ENCODE measurements at places on chromosomes 3 and 15.

DNA sequence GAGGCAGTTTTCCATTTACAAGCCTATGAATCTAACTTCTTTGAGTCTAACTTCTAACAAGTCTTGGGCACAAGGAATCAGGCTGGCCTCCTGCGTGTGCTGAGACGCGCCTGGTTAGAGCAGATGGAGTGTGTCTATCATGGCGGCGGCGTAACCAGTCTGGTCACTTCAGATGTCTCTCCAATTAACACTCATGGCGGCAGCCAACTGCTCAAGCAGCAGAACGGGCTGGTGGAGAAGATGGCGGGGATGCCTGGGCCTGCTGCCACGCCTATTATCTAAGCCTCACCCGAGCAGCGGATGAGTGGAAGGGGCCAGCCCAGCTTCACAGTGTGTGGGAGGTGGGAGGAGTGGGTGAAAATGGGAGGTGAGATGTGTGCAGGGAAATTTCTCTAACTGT, 246.4 kb upstream of the TPRG1 start:
- no peak for DNase-seq

GRCh38 chr3:44100298-44100695, 141.4 kb upstream of the TOPAZ1 start:
- no peak for DNase-seq

GRCh38 chr3:30941342-30941741, 46.9 kb upstream of the GADL1 start:
- no peak for DNase-seq

DNA sequence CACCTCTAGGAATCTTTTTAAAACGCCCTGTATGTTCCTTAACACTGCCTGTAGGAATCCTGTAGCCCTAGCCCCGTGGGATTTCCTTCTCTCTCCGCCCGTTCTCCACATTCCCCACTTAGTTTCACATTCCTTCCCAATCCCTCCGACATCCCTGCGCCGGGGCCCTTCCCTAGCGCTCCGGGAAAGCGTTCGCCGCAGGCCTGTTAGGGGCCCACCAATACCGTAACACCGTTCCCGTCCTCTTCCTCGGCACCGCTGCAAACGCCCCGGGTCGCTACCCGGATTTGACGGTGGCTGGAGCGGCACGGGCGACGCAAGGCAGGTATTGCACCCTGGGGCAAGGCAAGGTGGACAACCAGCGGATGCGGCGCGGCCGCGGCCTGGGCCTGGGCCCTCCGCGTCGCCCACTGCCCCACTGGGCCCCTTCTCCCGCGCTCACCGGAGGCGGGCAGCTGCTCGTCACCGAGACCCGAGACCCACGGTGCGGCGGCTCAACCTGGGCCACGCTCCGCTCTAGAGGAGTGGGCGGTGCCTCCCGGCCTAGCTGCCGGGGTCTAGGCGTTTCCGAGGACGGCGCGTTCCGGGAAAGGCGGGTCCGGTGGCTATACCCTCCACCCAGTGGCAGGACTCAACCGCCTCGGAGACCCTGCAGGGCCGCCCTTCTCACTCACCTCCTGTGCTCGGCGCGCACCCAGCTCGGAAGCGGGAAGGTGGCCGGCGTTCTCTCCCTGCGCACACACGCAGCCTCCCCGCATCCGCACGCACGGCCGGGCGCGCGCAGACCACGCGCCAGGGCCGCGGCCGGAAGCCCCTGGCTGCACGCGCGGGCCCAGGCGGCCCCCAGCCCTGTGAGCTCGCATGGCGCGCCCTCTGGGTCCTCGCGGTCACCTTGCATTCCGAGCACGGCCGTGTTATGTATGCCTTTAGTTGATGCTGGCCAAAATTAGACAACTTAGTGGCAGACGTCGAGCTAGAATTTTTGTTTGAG, at the start of gene B3GALNT1:
Gene B3GALNT1 (minus strand): TSS at position 789 of the 991 bp plus-strand sequence. CDS start 18,595 bp downstream, outside the sequence.
- peak; percentile 76 for DNase-seq

- no peak for DNase-seq
Observed at GRCh38 chr15:90190606-90191343, 10.4 kb upstream of the SEMA4B start.

DNA sequence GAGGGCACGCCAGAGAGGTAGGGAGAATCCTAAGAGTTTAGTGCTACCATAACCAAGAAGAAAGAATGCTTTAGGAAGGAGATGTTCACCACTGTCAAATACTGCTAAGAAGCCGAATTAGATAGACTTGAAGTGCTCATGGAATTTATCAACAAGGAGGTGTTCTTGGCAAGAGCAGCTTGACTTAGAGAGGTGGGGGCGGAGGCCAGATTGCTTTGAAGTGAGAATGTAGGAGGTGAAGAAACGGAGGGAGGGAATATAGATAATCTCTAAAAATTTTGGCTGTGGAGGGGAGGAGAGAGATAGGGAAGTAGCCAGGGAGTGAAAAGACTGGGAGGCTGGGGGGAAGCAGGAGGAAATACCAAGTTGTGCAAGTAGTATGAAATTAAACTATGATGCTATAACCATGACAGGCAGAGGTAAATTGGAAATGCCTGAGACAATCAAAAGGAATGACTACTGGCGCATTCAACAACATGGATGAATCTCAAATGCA, 35.5 kb downstream of the GADL1 start:
- no peak for DNase-seq

- DNase-seq, result no peak
Observed at GRCh38 chr15:101424984-101425383, 64.5 kb downstream of the PCSK6 start.

GRCh38 chr3:124700880-124701684, 29.2 kb upstream of the UMPS start:
- no peak for DNase-seq

DNA sequence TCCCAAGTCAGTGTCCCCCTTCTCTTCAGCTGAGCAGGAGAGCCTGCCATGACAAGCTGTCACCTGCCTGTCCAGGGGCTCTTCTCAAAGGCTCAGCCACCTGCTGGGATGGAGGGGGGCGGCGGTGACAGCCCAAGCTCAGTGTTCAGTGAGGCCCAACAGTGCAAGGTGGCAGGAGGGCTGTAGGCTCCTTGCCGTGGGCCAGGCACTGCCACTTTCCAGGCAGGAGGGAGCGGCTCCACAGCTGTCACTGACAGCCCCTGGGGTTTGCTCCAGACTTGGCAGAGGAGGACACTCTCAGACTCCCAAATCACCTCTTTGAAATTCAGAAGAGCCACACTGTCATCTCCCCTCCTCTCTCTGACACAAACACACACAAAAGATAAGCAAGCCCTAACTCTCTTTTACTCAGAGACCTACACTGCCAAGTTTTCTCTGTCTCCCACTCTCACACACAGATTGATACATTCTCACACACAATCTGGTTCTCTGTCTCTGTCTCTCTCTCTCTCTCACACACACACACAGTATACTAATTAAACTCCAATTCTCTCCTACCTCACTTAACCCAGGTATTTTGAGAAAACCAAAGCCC, 443.3 kb downstream of the EPHB1 start:
- peak; percentile 95 for DNase-seq

DNA sequence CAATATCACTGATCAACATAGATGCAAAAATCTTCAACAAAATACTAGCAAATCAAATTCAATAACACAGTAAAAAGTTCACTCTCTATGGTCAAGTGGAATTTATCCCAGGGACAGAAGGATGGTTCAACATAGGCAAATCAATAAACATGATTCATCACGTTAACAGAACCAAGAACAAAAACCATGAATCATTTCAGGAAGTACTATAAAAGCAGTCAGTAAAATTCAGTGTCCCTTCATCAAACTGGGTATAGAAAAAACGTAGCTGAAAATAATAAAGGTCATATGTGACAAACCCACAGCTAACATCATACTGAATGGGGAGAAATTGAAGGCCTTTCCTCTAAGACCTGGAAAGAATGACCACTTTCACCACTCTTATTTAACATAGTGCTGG, 172.1 kb downstream of the POLR2M start:
- no peak for DNase-seq

DNA sequence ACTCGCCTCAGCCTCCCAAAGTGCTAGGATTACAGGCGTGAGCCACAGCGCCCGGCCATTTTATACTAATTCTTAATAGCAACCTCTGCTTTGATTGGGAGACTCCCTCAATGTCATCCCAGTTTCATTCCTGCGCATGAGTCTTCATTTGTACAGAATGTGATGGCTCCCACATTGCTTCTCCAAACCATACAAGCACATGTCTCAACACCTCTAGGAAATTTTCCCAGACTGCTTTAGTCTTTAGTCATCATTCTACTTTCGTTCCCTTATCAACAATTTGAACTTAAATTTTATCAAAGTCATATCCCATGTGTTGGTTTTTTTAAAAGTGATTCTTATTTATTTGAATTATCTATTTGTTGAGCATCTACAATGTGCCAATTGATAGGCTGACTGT, 58.1 kb downstream of the SNX4 start:
- no peak for DNase-seq

- DNase-seq, result no peak
Observed at GRCh38 chr3:122102191-122102935, 47.2 kb downstream of the CD86 start.

DNA sequence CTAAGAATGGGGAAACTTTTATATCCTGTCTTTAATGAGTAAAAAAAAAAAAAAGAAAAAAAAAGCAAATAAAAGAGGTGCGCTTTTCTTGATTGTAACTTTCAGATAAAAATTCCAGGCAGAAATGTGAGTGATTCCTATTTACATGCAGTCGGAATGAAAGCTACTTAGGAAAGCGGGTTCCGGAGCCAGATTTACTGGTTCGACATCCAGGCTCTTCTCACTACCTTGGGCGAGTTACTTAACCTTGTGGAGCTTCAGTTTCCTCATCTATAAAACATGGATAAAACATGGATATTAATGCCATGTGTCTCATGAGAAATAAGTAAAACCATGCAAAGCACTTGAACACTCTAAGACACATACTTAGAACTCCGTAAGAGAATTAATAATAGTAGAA, 169.2 kb downstream of the TP63 start:
- DNase-seq, result no peak

DNA sequence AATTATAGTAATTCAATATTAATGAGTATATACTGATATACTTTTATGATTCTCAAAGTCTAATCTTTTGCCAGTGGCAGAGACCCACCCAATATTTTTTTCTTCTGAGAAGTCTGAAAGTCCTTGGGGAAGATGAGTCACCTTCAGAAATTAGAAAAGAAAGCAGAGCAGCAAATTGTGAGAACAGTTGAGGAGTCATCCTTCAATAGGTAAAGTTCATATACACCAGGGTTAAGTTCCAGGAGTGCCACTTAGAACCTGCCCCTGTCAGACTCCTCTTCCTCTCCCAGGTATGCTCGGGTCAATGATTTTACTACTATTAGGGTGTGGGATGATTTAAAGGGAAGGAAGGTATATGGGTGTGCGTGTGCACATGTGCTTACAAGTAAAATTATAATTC, 7.1 kb downstream of the CLRN1 start:
- no peak for DNase-seq

- no peak for DNase-seq
Observed at GRCh38 chr3:30289766-30290165, 316.6 kb upstream of the TGFBR2 start.

- no peak for DNase-seq
Observed at GRCh38 chr3:57154470-57155309, 10.5 kb downstream of the IL17RD start.

DNA sequence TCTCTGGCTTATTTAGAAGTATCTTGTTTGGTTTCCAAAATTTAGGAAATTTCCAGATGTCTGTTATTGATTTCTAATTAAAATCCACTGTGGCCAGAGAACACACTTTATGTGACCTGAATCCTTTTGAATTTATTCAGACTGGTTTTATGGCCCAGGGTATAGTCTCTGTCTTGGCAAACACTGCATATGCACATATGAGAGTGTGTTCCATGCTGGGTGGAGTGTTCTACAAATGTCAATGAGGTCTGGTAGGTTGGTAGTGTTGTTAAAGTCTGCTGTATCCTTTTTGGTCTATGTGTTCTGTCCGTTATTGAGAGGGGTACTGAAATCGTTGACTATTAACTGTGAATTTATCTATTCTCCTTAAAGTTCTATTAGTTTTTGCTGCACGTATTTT, 30.2 kb downstream of the PGPEP1L start:
- no peak for DNase-seq

GRCh38 chr3:188697127-188697526, 474.6 kb upstream of the TPRG1 start:
- DNase-seq, result no peak

DNA sequence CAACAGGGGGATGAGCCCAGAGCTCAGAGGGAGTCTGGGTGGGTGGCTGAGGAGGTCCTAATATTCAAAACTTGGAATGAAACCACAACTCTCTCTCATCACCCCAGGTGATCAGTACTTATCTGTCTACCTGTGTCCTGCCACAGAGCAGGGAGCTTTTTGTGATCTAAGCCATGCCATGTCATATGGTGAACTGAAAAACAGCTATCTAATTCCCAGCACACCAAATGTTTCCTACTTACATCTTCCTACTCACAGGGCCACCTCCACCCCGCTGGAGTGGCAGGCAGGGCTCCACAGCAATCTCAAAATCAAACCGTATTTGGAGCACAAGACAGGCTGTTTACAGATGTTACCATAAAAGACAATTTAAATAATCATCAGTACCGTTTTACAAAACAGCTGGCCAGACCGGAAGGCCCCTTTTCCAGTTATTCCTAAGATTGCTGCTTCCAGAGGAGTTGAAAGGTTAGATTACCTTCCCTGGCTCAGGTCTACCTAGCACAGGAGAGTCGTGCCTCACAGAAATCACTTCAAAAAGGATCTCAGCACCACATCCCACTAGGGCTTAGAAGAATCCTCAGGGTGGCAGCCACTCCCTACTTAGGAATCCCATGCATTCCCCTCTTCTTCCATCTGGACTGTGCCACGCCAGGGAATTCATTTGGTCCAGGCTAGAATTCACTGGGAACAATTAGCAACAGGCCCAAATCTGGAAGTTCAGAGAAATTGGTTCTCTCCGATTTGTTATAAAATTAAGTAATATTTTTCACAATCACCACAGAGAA, 226.6 kb upstream of the IL12A start:
- DNase-seq, result no peak

DNA sequence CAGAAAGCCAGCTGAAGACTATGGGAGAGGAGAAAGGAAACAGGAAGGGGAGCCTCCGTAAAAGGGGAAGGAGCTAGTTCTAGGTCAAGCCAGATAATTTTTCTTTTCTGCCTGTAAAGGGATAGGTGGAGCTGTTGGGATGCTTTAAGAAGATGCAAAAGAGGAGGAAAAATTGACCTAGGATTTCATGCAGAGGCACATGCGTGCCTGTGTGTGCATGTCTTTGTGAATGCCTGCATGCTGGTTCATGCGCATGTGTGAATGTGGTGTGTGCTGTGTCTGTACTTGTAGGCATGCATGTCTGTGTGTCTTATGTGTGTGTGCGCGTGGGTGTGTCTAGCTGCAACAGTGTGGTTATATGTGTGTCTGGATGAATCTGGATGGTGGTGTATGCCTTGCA, 27.3 kb downstream of the CCDC33 start:
- no peak for DNase-seq

DNA sequence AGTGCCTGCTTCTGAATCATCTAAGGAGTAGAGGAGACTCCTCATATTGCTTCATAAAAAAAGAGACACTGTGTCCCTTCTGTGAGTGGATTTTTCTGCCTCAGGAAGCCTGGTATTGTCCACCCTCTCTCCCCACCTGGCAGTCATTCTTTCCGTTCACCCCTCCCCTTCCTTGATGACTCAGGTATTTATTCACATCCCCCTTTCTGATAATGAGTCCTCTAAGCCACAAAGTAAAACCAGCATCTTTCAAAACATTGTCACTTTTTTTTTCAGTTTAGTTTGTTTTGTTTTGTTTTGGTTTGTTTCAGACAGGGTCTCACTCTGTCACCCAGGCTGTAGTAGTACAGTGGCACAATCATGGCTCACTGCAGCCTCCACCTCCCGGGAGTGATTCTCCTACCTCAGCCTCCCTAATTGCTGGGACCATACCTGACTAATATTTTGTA, 65.2 kb upstream of the UBE2E1 start:
- DNase-seq, result no peak

All from NCI-H1105 treated with DMSO at 0.1 percent for 48 hours (cell line).